CD4-positive, CD25-positive, alpha-beta regulatory T cell (primary cell): ENCODE measurements at places on chromosomes 7 and 10. TPM values are rescaled to one million over a fixed set of nuclear protein-coding genes. Genes with fewer than 3 reads are reported as not detected.

- no peaks in the 10 kb centered on the region for H3K4me1 ChIP-seq
- H3K4me3 ChIP-seq, result no peak overlapping the region
- H3K27ac ChIP-seq, result no peak overlapping the region
- DNase-seq, result no peak
- no peaks in the 10 kb centered on the region for H3K36me3 ChIP-seq
Observed at GRCh38 chr10:49149881-49150280, 16.1 kb upstream of the FAM170B start.

GRCh38 chr10:35215107-35215506 lies 88.5 kb downstream of the CREM start:
- H3K4me1 ChIP-seq, result peaks cover 6% of the 10 kb centered on the region
- H3K36me3 ChIP-seq, result peaks cover 3% of the 10 kb centered on the region
- H3K4me3 ChIP-seq, result no peak overlapping the region
- no peak overlapping the region for H3K27ac ChIP-seq

DNA sequence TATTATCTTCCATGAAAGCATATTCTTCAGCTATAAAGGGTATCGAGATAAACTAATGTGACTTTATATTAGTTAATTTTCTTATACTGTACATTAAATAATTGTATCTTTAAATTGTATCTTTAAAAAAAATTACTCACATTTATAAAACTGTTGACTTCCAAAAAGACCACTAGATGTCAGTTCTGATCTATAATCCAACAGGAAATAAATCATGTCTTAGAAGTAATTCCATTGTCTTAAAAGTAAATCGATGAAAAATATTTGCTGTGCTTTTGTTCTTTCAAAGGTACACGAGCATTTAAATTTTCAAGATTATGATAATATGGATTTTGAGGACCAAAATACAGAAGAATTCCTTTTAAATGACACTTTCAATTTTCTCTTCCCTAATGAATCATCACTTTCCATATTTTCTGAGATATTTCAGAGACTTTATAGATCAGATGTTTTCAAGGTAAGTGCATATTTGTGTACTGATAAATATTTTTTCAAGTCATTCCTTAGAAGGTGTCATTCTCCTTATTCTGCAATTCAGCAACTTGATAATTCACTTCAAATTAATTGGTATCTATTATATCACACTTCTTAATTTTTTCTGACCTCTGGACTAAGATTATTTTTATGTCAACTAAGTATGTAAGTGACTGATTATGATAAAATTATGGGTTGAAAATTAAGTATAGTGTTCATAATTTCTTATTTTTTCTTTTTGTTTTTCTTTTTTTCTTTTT lies 138.5 kb downstream of the CPED1 start:
- no peak for DNase-seq
- H3K36me3 ChIP-seq, result no peaks in the 10 kb centered on the region
- no peaks in the 10 kb centered on the region for H3K4me1 ChIP-seq
- no peak overlapping the region for H3K27ac ChIP-seq
- no peaks in the 10 kb centered on the region for H3K27me3 ChIP-seq
- H3K4me3 ChIP-seq, result no peak overlapping the region

GRCh38 chr10:47230482-47230881 lies 69.5 kb upstream of the GDF10 start:
- no peaks in the 10 kb centered on the region for H3K4me1 ChIP-seq
- no peak overlapping the region for H3K27ac ChIP-seq
- DNase-seq, result no peak
- H3K27me3 ChIP-seq, result no peaks in the 10 kb centered on the region
- no peak overlapping the region for H3K4me3 ChIP-seq

DNA sequence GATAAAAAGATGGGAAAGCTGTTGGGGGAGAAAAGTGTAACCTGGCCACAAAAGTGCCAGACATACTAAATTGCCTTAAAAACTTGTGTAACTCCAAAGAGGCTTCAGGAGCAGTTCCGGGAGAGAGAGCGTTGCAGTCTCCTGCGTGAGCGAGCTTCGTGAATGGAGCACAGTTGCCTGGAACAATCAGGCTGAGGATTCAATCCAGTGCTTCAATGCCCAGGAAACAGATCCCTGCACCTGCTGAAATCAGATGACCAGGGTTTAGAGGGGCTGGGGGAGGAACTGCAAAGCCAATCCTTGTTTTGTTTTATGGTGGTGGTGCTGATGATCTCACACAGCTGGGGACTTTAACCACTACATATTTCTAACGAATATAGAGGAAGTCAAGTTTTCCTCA lies 398.3 kb downstream of the DPP6 start:
- H3K36me3 ChIP-seq, result no peaks in the 10 kb centered on the region
- no peak overlapping the region for H3K27ac ChIP-seq
- H3K27me3 ChIP-seq, result no peaks in the 10 kb centered on the region
- no peak overlapping the region for H3K4me3 ChIP-seq
- no peaks in the 10 kb centered on the region for H3K4me1 ChIP-seq
- no peak for DNase-seq

DNA sequence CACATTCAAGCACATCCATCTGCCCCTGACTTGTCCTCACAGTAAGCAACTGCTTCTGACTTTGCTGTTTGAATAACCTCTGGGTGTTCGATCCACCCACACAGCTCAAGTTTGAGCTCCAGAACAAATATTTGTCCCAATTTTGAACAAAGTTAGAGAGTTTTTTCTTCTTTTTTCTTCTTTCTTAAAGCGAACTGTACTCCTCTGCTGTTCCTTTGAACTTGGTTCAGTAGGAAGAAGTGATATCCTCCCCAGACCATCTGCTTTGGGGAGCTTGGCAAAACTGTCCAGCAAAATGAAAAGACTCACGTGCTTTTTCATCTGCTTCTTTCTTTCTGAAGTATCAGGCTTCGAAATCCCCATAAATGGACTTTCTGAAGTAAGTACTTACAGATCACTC lies at the start of gene ITIH2:
ITIH2 (plus strand) TSS at position 177 of the 400 bp plus-strand sequence; CDS start at position 296, 119 bp downstream.
- H3K4me1 ChIP-seq, result no peaks in the 10 kb centered on the region
- H3K36me3 ChIP-seq, result no peaks in the 10 kb centered on the region
- DNase-seq, result no peak
- no peak within 1 kb of the TSS for H3K4me3 ChIP-seq
- H3K27me3 ChIP-seq, result peaks cover 1% of the 10 kb centered on the region

DNA sequence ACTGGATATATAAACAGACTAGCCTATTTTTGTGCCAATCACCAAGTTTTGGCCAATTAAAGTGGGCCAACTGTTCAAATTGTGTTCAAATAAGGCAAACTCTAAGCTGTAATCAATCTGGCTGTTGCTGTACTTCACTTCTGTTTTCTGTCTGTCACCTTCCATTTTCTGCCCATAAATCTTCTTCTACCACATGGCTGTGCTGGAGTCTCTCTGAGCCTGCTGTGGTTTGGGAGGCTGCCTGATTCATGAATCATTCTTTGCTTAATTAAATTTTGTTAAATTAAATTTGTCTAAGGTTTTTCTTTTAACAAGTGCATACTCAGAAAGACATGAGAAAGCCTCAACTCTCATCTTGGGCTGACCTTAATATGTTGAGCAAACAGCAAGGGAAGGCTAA lies 172.6 kb upstream of the VIPR2 start:
- no peak overlapping the region for H3K4me3 ChIP-seq
- H3K27me3 ChIP-seq, result no peaks in the 10 kb centered on the region
- H3K4me1 ChIP-seq, result no peaks in the 10 kb centered on the region

DNA sequence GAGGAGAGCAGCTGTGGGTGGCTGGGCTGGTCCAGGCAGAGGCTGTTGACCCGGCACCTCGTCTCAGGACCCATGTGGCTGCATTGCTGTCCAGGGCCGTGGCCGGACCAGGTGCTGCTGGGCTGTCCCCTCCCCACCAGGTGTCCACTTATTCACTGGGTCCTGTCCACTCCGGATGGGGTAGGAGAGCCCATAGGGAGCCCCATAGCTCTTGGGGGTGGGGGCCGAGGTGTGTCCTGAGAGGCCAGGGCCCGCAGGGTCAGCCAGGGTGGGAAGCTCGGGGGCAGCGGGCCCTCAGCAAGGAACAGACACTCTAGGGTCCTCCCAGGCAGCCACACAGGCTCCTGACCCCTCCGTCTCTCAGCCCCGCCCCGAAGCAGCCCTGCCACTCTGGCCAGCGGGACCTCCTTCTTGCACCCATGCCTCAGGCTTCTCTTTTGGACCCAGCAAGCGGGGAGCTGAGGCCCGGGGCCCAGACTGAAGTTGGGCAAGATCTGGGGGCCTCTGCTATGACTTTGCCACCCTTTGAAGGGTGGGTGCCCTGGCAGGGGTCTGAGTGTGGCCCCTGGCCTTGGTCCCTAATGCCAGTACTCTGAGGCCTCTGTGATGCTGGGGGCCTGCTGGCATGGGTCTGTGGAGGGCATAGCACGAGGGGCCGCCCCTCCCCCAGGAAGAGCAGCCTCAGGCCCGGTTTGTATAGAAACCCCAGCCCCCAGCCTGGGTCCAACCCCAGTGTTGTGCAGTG lies 86.4 kb downstream of the NKX6-2 start:
- H3K36me3 ChIP-seq, result peaks cover 4% of the 10 kb centered on the region
- no peaks in the 10 kb centered on the region for H3K27me3 ChIP-seq
- no peaks in the 10 kb centered on the region for H3K4me1 ChIP-seq
- no peak for DNase-seq
- no peak overlapping the region for H3K27ac ChIP-seq
- no peak overlapping the region for H3K4me3 ChIP-seq

DNA sequence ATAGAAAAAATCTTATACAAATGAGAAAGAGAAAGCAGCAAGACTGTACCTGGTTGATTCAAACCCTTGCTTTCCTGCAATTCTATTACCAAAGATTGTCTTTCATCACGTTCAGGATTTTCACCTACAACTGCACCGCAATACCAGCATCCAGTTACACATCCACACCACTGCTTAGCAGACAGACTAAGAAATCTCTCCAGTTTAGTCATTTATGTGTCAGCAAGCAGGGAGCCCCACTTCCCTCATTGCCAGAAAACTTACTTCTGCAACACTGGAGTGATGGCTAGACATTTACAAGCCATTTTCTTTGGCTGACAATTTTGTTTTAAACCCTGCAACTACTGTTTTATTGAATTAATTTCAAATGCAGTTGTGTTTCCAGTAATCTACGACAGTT lies 359.6 kb upstream of the MEOX2 start:
- H3K27ac ChIP-seq, result no peak overlapping the region
- H3K4me1 ChIP-seq, result no peaks in the 10 kb centered on the region
- H3K4me3 ChIP-seq, result no peak overlapping the region

GRCh38 chr7:45212606-45213005 lies 55.0 kb downstream of the RAMP3 start:
- no peaks in the 10 kb centered on the region for H3K4me1 ChIP-seq
- no peak overlapping the region for H3K27ac ChIP-seq
- peaks cover 14% of the 10 kb centered on the region for H3K27me3 ChIP-seq
- no peak for DNase-seq
- no peaks in the 10 kb centered on the region for H3K36me3 ChIP-seq
- no peak overlapping the region for H3K4me3 ChIP-seq

DNA sequence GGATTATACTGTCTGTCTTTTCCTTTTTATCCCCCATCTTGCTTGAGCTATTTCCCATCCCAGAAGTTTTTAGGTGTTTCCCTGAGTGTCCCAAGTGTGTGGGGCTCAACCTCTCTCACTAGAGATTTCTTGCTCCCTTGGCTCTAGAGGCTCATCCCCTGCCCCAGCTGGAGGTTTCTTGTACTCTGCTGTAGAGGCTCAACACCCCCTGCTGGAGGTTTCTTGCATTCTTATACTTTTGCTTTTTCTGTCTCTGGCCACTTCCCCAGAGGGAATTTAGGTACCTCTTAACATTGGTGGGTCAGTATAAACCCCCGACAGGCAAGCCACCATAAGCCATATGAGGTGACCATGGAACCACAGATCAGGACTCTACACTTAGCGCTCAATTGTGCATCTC lies 114.2 kb upstream of the FAM3C start:
- no peaks in the 10 kb centered on the region for H3K27me3 ChIP-seq
- no peak overlapping the region for H3K4me3 ChIP-seq
- no peaks in the 10 kb centered on the region for H3K4me1 ChIP-seq
- no peak overlapping the region for H3K27ac ChIP-seq
- no peaks in the 10 kb centered on the region for H3K36me3 ChIP-seq

- no peak overlapping the region for H3K4me3 ChIP-seq
- H3K27ac ChIP-seq, result no peak overlapping the region
- H3K27me3 ChIP-seq, result no peaks in the 10 kb centered on the region
- no peak for DNase-seq
- peaks cover 17% of the 10 kb centered on the region for H3K36me3 ChIP-seq
- H3K4me1 ChIP-seq, result peaks cover 6% of the 10 kb centered on the region
Observed at GRCh38 chr7:105229641-105230040, 159.1 kb downstream of the SRPK2 start.

DNA sequence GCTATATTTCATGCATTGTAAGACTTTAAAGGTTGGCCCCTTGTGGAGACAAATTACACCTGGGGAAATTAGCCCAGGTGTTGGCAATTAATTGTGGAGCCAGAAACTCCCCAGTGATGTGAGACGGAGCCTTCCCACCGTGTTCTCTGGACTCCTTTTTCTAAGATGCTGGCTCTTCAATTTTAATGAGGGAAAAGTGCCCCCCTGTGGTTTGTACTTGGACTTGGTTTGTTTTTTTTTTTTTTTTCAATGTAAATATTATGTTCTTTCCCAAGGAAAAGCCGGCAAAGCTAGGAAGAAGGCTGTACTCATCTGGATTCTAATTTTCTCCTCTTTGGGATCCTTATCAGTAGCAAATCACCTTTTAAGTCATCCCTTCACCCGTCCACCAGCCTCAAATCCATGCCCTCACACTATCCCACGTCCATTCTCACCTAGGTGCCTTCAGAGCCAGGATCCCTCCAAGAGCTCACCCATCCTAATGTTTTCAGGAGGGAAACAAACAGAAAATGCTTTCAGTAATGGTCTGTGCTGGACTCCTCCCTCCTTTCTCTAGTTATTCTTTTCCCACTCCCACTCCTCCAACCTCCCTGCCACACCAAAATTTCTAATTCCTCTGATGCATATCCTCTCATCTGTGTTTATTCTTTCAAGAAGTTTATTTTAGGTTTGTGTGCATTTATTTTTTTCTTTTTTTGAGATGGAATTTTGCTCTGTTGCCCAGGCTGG lies 20.4 kb upstream of the ST8SIA6 start:
- H3K36me3 ChIP-seq, result no peaks in the 10 kb centered on the region
- peaks cover 3% of the 10 kb centered on the region for H3K27me3 ChIP-seq
- DNase-seq, result peak; percentile 17
- no peak overlapping the region for H3K4me3 ChIP-seq
- no peaks in the 10 kb centered on the region for H3K4me1 ChIP-seq
- no peak overlapping the region for H3K27ac ChIP-seq

- no peaks in the 10 kb centered on the region for H3K36me3 ChIP-seq
- DNase-seq, result no peak
- H3K4me1 ChIP-seq, result no peaks in the 10 kb centered on the region
- no peak overlapping the region for H3K4me3 ChIP-seq
- no peak overlapping the region for H3K27ac ChIP-seq
- no peaks in the 10 kb centered on the region for H3K27me3 ChIP-seq
Observed at GRCh38 chr10:91683975-91684374, 51.1 kb upstream of the PPP1R3C start.

ELOVL3 gene
- not detected for total RNA-seq

XRCC2 gene
- 1.1 TPM for total RNA-seq

PAX4 gene
- not detected for total RNA-seq

UCN3 gene
- not detected for total RNA-seq

RAPGEF5 gene
- total RNA-seq, result not detected

SH2B2 gene
- 0.89 TPM for total RNA-seq
